ENCODE measurements at places on chromosomes 5 and 9. TPM values are rescaled to one million over a fixed set of nuclear protein-coding genes. Genes with fewer than 3 reads are reported as not detected.
A peak's percentile ranks its signal among the peaks of the same experiment; 100 is the strongest.

DNA sequence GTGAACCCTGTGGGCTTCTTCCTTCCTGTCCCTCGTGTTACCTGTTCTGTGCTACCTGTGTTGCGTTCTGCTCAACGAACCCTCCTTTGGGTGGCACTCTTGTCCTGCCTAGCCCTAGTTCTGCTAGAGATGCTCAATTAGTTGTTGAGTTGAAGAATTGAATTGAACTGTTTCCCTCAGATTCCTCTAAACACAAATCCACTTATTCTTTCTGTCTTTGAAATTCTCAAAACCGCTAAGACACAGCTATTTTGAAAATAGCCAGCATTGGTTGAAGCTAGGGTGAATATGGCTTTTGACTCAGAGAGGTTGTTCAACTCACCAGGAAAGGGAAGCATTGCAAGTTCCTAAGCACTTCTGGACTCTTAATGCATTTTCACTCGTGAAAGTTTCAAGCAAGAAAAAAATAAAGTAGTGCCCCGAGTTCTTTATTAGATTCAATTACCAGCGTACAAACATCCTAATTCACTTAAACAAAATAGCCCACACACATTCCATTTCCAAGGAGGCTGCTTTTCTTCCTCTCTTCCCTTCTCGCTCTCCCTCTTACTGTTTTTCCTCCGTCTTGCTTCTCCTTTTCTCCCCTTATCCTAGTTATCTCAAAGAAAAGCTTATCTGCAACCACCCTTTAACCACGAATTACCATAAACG is 642 bp upstream of the ITGA1 start:
- peaks cover 28% of the 10 kb centered on the region for H3K4me1 ChIP-seq
- no peak for DNase-seq
- H3K27ac ChIP-seq, result peak overlapping the region; percentile 94
- H3K4me3 ChIP-seq, result peak overlapping the region; percentile 85
- no peaks in the 10 kb centered on the region for H3K27me3 ChIP-seq

Gene TTC23L
- total RNA-seq, result not detected

DNA sequence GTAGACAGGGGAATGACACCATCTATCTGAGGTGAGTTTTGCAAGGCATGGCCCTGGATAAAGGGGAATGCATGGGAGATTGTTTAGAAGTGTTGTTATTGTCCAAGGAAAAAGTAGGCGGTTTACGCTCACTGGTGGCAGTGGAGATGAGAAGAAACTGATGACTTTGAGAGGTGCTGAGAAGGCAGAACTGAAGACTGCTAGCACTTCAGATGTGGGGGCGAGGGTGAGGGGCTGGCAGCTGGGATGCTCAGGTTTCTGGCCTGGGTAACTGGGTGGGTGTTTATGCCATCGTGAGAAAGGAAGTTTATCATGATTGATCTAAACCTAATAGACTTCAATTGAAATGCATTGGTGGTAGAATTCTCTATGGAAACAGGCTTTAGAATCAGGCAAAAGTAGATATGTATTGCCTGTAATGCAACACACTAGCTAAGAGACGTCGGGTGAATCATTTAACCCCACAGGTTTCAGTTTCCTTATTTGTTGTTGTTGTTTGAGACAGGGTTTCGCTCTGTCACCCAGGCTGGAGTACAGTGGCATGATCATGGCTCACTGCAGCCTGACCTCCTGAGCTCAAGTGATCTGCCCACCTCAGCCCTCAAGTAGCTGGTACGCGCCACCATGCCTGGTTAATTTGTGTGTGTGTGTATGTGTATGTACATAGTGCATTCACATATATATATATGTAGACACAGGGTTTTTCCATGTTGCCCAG is 123.5 kb downstream of the SLC24A2 start:
- H3K27me3 ChIP-seq, result no peaks in the 10 kb centered on the region
- no peak overlapping the region for H3K4me3 ChIP-seq
- no peaks in the 10 kb centered on the region for H3K36me3 ChIP-seq
- no peak overlapping the region for H3K27ac ChIP-seq
- peaks cover 2% of the 10 kb centered on the region for H3K4me1 ChIP-seq

GRCh38 chr5:108661024-108661423 is 86.7 kb upstream of the FER start:
- H3K36me3 ChIP-seq, result no peaks in the 10 kb centered on the region
- no peak for DNase-seq
- H3K4me1 ChIP-seq, result no peaks in the 10 kb centered on the region
- H3K27ac ChIP-seq, result no peak overlapping the region
- H3K4me3 ChIP-seq, result no peak overlapping the region

DNA sequence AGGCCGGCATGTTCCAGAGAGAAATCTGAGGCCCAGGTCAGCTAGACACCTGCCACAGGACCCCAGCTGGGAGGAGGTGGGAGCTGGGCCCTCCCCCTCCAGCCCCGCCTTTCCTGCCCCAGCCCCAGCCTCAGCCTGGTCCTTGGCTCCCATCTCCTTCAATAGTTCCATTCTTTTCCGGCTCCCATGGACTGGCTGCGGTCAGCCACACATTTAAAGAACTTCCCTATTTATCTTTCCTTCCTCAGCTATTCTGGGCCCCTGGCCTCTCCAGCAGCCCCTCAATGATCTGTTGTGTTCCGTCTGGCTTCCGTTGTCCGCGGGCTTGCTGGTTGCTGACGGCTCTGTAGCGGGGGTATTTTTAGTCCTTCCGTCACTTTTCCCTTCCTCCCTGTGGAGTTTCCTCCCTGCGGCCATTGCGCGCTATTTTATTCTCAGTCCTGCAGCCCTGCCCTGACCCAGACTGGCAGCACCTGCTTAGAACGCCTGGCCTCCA is 73.8 kb downstream of the AMBP start:
- no peak overlapping the region for H3K4me3 ChIP-seq
- peak overlapping the region; percentile 21 for H3K27ac ChIP-seq
- no peaks in the 10 kb centered on the region for H3K27me3 ChIP-seq
- no peaks in the 10 kb centered on the region for H3K36me3 ChIP-seq

Gene LCN9
- total RNA-seq, result not detected

GRCh38 chr5:91128604-91129003 is 254.5 kb downstream of the ARRDC3 start:
- H3K4me1 ChIP-seq, result peaks cover 61% of the 10 kb centered on the region
- no peaks in the 10 kb centered on the region for H3K36me3 ChIP-seq
- H3K27me3 ChIP-seq, result no peaks in the 10 kb centered on the region
- DNase-seq, result no peak
- no peak overlapping the region for H3K4me3 ChIP-seq

GRCh38 chr5:103498800-103499551 is 63.6 kb downstream of the NUDT12 start:
- no peak overlapping the region for H3K4me3 ChIP-seq
- no peaks in the 10 kb centered on the region for H3K36me3 ChIP-seq
- DNase-seq, result no peak
- no peak overlapping the region for H3K27ac ChIP-seq
- no peaks in the 10 kb centered on the region for H3K27me3 ChIP-seq
- peaks cover 8% of the 10 kb centered on the region for H3K4me1 ChIP-seq

DNA sequence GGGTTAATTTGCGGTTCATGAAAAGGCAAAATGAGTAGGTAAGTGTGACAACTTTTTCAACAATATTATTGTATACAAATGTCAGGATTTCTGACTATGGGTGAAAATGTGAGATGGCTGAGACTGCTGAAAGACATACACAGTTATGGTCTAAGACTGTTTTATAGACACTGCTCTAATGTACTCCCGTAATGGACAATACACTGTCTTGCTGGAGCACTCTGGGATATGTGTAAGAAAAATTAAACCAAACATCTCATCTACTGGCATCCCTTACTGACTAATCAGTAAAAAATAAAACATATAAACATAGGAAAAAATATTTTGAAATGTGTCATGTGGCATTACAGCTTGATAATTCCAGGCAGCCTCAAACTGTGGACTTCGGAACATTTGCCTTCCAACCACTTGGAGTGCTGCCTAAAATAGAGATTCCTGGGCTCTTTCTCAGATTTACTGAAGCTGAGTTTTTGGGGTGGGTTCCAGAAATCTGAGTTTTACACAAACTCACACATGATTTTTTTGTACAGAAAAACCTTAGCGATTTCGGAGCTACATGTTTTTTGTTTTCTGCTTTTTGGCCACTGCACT is 233.9 kb upstream of the TBCA start:
- H3K36me3 ChIP-seq, result no peaks in the 10 kb centered on the region
- no peak for DNase-seq
- no peak overlapping the region for H3K4me3 ChIP-seq
- peaks cover 13% of the 10 kb centered on the region for H3K4me1 ChIP-seq

DNA sequence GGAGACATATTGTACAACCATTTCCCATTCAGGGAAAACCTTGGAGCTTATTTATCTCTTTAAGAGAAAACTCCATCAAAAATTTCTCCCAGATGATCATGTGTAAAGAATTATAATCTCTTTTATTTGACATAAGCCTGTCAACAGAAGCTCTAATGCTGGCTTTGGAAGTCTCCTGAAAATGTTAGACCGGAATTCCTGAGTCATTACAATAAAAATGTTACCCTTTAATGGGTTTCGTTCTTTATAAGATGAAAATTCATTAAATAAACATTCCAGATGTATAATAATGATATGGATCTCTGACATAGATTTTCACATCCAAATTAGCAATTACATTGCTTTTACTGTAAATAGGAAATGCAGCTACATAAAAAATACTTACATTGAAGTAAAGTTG is 1036.4 kb downstream of the EFNA5 start:
- H3K36me3 ChIP-seq, result no peaks in the 10 kb centered on the region
- no peak for DNase-seq

Gene RAB3C
- 2.6 TPM for total RNA-seq

Gene CARD6
- 5.4 TPM for total RNA-seq

- H3K4me1 ChIP-seq, result no peaks in the 10 kb centered on the region
- H3K36me3 ChIP-seq, result no peaks in the 10 kb centered on the region
- DNase-seq, result no peak
- no peaks in the 10 kb centered on the region for H3K27me3 ChIP-seq
Measured at GRCh38 chr5:84301535-84301934, 83.1 kb downstream of the EDIL3 start.

DNA sequence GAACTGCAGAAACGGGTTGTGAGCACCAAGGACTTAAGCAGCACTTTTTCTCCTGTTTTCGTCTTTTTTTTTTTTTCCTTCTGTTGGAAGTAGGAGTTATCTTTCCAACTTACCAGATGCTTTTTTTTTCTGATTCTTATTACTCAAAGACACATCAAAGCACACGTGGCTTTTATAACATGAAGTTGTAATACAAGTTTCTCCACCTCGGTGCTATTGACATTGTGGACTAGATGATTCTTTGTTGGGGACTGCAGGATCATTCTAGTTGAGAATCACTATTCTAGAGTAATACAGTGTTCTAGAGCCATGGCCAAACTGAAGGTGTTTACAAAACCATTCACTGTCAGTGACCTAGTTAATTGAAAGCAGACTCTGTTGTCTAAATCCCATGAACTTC is 51.5 kb downstream of the MYO10 start:
- no peak overlapping the region for H3K27ac ChIP-seq
- H3K27me3 ChIP-seq, result no peaks in the 10 kb centered on the region
- H3K4me3 ChIP-seq, result no peak overlapping the region
- no peaks in the 10 kb centered on the region for H3K4me1 ChIP-seq
- no peaks in the 10 kb centered on the region for H3K36me3 ChIP-seq
- DNase-seq, result no peak

GRCh38 chr5:11797132-11797531 is 107.1 kb downstream of the CTNND2 start:
- no peak overlapping the region for H3K4me3 ChIP-seq
- no peaks in the 10 kb centered on the region for H3K36me3 ChIP-seq
- no peaks in the 10 kb centered on the region for H3K4me1 ChIP-seq
- no peak overlapping the region for H3K27ac ChIP-seq
- no peaks in the 10 kb centered on the region for H3K27me3 ChIP-seq
- DNase-seq, result no peak

DNA sequence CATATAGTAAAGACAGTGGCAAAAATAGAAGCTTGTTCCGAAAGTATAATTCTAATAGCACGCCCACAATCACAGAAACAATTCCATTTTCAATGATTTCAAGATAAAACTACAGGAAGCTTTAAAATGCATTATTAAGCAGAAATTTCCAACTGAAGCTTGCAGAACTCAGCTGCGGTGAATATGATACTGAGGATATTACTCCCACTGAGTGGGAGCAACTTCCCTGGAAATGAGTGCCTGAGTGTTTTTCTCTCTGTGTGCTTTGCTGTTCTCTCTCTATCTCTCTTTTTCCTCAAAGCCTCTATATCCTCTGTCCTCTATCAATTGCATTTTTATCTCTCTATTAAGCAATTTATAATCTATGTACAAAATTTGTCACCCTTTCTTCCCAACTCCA is 187.5 kb upstream of the PRDM9 start:
- DNase-seq, result no peak
- no peaks in the 10 kb centered on the region for H3K27me3 ChIP-seq
- H3K4me3 ChIP-seq, result no peak overlapping the region
- H3K27ac ChIP-seq, result no peak overlapping the region
- H3K4me1 ChIP-seq, result no peaks in the 10 kb centered on the region
- no peaks in the 10 kb centered on the region for H3K36me3 ChIP-seq
